NCI-H1436 (cell line): ENCODE measurements at places on chromosomes 4 and X.

DNA sequence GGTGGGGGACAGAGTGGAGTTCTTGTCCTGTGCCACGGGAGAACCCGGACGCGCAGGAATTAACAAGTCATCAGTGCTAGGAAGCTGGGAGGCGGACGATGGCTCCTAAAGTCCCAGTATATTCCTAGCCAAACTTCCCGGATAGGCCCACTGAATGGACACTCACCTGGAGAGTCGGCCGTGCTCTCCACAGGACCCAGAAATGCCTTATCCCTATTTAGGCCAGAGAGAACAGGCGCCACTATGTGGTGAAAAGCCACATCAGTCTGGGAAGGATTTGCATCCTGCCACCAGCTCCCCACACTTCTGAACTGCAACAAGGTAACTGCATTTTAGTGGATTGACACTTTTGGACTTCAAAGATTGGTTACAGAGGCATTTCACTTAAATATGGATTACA, 1.1 kb downstream of the CFAP299 start:
- DNase-seq, result peak; percentile 25

DNA sequence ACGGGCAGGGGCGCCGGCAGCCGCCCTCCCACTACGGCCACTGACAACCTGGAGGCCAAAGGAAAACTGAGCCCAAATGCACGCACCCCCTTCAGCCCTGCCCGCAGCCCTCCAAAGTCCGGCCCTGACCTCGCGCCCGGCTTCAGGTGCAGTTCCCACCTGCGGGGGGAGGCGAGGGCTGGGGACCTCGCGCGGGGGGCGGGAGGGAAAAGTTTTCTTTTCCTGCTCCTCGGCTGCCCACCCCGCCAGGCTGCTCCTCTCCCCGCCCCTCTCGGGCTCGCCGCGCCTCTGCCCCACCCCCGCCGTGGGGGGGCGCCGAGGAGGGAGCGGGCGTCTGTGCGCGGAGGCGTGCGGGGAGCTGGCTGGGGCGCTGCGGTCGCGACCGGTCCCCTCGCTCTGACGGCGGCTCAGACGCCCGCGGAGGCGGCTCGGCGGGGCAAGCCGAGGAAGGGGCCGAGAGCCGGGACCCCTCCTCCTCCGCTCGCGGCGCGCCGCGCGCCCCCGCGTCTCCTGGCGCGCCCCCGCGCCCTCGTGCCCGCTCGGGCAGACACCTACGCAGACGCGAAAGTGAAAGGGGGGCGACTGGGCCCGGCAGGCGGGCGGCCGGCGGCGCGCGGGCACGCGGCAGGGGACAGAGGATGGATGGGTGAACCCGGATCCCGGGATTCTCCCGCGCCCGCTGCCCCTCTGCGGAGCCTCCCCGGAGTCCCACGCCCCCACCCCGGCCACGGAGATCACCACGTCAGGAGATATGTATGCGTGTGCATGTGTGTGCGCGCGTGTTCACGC, 3.1 kb upstream of the NR3C2 start:
- no peak for DNase-seq

DNA sequence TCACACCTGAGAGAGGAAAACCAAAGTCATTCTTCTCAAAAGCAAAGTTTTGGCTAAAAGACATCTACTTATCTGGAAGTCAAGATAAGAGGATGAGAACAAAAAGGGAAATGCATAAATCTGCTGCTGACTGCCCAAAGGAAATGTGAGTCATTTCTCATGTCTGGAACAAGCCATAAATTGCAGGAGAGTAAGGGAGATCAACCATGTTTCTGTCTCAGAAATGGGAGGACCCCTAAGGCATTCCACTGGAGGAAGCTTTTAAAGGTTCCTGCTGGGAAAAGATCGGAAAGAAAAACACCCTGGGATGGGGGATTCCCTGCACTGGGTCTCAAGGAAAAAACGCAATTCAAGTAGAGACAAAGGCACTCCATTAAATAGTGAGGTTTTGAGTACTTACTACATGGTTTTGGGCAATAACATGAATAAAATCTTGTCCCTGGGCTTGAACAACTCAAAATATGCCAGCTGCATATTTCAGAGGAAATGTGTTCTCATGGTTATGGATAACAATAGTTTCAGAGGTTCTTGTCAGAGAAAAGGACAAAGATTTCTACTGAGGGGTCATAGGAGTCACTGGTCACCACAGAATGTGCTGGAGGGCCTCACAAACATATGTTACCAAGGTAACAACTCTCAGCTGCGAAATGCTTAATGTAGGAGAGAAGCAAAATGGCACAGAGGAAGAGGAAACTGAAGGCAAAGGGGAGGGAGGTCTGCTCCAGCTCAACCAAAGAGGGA, 19.3 kb downstream of the GPR143 start:
- DNase-seq, result no peak

DNA sequence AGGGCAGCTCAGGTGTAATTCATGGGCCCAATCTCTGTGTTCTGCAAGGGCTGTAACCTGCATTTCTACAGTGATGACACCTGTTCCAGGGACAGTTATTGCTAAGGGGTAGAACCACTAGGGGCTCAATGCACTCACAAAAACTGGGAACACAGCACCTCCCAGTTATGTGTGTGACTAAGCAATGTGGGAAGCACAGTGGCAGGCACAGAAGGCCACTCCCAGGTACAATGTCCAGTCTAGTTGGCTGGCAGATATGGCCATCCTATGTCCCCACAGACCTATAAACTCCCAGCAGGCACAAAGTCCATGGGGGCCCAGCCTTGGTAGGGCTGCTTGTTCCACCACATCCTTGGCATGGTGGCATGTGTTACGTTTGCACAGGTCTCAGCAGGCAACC, 25.7 kb downstream of the CXCL13 start:
- DNase-seq, result no peak

DNA sequence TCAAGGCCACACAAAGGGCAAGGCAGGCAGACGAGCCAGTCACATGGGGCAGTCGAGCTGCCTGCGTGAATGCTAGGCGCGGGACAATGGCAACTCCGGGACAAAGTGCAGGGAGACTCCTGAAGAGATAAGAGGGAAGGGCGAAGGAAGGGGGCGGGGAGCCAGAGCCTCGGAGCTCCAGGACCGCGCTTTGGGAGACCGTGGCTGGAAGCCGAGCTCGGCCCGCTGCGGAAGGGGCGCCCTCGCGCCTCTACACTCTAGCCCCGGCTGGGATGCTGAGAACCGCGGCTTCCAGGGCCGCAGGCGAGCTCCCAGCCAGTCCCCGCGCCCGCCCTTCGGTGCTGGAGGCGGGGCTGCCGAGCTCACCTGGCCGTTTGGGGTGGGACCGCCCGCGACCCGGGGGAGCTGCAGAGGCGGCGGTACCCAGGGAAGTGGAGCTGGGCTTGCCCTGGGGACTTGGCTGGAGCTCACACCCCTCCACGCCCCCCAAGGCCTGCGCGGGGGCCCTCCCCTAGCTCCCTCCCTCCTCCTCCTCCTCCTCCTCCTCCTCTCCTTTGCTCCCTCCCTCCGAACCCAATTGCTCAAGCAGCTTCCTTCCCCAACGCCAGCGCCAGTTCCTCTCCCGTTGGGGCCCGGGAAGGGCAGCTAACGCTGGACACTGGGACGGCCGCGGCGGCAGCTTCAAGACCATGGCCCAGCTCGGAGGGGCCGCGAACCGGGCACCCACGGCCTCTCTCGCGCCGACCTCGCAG, at the start of gene SOWAHD:
SOWAHD (plus strand) TSS at position 610 of the 752 bp plus-strand sequence; CDS start at position 690, 80 bp downstream.
- peak; percentile 23 for DNase-seq

DNA sequence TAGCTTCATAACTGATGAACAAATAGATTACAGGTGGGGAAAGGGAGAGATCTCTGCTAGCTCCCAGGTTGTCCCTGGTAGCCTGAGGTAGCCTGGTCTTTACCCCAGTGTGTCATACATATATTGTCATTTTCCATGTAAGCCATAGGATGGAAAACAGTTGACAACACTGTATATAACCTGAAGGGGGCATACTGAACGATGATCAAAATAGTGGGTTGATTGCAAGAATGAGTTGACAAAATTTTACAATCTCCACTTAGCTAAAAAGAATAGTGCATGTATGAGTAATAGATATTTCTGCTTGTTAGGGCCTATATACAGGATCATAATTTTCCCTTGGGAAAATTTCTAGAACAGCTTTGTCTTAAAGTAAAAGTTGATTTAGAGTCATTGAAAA, 304.1 kb upstream of the HAND2 start:
- DNase-seq, result no peak

DNA sequence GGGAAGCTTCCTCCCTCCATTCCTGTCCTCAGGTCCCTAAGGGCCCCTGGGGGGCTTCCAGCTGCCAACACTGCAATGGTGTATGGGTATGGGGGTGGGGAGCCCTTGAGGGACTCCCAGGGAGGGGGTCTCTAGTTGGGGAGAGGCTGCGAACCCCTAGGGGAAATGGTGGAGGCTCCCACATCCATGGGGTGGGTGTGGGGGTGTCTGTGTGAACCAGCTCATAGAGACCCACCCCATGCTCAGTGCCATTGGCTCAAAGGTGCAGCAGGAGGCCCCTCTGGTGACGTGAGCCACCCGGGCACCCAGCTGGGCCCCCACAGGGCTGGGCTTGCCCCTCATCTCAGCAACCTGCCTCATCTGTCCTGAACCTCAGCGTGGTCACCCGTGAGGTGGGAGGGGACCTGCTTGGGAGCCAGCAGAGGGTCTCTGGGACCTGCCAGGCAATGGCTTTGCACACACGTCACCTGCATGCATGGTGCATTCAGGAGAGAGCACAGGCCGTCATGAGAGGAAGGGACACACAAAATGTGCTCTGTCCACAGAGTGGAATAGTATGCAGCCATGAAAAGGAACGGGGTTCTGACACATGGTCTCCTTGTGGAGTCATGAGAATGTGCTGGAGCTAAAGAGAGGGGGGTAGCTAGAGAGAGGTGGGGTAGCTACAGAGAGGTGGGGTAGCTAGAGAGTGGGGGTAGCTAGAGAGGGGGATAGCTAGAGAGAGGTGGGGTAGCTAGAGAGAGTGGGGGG, 22.7 kb upstream of the PLCXD1 start:
- DNase-seq, result no peak

- no peak for DNase-seq
These were observed 47.5 kb downstream of the ZGRF1 start for GRCh38 chr4:112589206-112589605.

GRCh38 chr4:128688846-128689437, 120.6 kb upstream of the JADE1 start:
- no peak for DNase-seq

- DNase-seq, result no peak
These were observed 167.2 kb downstream of the KDR start for GRCh38 chr4:54958236-54958635.

DNA sequence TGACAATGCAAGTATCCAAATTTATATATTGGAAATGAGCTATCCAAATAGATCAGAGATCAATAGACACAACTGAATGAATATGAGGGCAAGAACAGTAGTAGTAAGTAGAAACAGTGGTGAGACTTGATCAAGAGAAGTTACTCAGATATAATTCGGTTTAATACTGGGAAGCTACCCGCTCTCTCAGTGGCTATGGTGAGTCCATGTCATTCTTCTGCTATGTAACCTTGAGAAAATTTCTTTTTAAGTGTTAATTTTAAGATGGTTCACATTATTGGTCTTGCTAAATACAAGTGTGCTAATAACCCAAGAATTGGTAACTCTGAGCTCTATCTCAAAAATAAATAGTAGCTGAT, 53.6 kb downstream of the LEF1 start:
- DNase-seq, result no peak

DNA sequence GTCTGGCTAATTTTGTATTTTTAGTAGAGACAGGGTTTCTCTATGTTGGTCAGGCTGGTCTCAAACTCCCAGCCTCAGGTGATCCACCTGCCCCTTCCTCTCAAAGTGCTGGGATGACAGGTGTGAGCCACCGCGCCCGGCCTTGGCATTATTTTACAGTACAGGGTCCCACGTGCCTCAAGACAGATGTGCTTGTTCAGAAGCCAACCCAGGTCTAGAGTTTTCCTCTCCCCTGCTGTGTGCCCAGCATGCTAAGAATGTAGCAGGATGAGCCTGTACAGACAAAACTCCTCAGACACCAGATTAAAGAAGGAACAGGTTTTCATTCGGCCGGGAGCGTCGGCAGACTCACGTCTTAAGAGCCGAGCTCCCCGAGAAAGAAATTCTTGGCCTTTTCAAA, 42.2 kb downstream of the CRLF2 start:
- DNase-seq, result no peak

DNA sequence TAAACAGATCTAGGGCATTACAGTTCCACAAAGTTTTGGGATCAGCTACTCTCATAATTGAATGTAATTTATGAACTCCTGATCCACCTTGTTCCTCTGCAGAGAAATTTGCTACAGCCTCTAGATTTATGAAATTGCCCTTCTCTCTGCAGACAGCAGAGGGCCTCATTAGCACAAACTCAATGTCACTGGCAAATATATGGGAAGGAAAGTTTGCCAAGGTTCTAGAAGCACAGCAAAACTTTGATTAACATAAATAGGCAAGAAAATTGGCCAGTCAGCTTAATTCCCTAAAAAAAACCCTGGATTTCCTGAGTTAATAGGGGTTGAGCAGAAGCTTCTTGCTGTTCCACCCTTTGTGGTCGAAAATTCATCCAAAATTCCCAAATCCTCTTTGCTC, 31.5 kb downstream of the PRPS1 start:
- DNase-seq, result peak; percentile 21

GRCh38 chr4:121069430-121069829, 2.9 kb downstream of the NDNF start:
- DNase-seq, result no peak

DNA sequence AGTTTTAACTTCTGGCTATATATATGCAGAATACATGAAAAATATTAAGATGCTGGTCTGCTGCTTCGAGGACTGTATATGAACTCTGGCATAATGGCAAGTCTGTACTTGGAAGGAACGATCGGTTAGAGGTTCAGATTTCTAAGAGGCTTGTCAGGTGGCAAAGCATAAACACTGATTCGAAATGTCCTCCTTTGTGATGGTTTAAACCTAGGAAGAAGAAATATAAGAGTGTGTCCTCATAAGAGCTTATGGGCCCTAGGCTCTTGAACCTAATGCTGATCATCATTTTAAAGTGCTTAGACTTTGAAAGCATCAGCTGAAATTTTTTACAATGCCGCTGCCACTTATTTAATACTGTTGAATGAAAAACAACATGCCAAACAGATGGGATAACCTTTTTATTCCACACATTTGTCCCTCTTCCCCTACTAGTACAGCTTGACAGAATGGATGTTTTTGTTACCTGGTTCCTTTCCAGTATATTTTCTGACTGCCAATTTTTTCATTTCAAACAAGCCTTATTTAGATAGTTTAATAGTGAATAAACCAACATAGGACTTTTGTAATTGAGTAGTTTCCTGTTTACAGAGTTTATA, 8.8 kb downstream of the SPRY1 start:
- DNase-seq, result no peak

DNA sequence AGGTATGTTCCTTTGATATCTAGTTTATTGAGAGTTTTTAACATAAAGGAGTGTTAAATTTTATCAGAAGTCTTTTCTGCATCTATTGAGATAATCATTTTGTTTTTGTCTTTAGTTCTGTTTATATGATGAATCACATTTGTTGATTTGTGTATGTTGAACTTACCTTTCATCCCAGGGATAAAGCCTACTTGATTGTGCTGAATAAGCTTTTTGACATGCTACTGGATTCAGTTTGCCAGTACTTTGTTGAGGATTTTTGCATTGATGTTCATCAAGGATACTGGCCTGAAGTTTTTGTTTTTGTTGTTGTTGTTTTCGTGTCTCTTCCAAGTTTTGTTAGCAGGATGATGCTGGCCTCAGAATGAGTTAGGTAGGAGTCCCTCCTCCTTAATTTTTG, 10.8 kb upstream of the AFM start:
- DNase-seq, result no peak

- peak; percentile 55 for DNase-seq
These were observed 85.5 kb downstream of the STARD8 start for GRCh38 chrX:68732906-68733493.

- no peak for DNase-seq
These were observed 36.1 kb downstream of the ZBTB49 start for GRCh38 chr4:4326166-4326565.

- DNase-seq, result no peak
These were observed 9.1 kb downstream of the SLC7A3 start for GRCh38 chrX:70921709-70922352.
